ENCODE measurements at places on chromosomes 11 and 22.
A peak's percentile ranks its signal among the peaks of the same experiment; 100 is the strongest.

- peak; percentile 39 for DNase-seq
Observed at GRCh38 chr11:74325649-74326645, 14.5 kb upstream of the P4HA3 start.

GRCh38 chr11:33434294-33434693 lies 177.1 kb downstream of the HIPK3 start:
- DNase-seq = no peak

DNA sequence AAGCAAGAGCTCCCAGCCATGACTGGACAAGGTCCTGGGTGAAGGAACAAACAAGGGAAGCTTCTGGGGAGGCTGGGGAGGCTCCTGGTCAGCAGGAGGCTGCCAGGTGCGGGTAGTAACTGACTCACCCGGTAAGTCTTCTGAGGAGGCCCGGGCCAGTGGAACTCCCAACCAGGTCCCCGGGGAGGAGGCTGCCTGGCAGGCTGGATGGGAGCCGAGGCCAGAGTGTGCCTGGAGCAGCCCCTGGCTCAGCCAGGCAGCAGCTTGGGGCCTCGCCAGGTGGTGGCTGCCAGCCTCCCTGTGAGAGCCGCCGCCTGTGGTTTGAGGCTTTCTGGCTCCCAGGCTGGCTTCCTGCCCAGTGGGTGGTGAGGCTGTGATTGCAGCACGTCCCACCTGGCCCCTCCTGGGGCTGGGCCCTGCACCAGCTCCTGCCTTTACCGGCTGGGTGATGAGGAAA lies 46.2 kb downstream of the IGF2 start:
- DNase-seq = no peak

GRCh38 chr11:126352934-126353801 lies 2.3 kb upstream of the ST3GAL4 start:
- no peak for DNase-seq

DNA sequence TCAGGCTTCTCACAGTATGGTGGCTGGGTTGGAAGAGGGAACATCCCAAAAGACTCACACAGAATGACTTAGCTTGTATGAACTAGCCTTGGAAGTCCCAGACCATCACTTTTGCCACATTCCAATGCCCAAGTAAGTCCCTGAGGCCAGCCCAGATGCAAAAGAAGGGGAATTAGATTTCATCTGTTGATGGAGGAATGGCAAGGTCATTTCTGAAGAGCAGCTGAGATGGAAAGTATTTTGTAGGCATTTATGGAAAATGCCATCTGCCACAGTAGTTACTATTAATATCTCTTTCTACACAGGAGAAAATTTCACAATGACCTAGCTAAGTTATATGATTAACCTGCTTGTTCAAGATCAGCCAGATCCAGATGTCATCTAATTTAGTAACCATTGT lies 58.8 kb downstream of the ENDOD1 start:
- DNase-seq = no peak

GRCh38 chr11:127986073-127986472 lies 601.3 kb downstream of the ETS1 start:
- no peak for DNase-seq

DNA sequence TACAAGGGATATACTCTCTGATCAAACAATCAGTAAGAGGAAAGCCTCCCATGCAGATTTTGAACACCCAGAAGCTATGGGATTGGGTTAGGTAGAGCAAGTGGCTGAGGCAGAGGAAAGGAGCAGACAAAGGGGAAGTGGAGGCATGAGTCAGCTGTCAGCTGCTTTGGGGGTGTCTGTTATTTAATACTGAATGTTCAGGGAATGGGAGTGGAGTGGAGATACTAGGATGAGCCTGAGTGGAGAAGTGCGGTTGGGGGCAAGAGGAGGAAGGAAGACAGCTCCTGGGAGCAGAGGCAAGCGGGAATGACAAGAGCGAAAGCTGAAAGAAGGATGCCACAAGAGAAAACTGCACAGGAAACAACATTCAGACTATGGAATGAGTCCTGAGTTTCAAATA lies 22.7 kb upstream of the TMPRSS5 start:
- DNase-seq = no peak

DNA sequence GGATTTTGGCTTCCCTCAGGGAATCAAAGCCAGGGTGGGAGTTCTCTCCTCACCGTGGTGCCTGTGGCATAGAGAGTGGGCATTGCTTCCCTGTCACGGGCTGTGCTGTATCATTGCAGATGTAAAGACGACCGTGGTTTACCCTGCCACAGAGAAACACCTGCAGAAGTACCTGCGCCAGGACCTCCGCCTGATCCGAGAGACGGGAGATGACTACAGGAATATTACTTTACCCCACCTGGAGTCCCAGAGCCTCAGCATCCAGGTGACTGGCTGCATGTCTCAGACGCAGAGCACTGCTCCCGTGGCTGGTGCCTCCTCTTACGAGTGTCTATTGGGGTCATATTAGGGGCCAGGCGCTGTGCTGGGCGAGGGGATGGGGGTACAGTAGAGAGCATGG lies 24.2 kb upstream of the ST3GAL4 start:
- no peak for DNase-seq

DNA sequence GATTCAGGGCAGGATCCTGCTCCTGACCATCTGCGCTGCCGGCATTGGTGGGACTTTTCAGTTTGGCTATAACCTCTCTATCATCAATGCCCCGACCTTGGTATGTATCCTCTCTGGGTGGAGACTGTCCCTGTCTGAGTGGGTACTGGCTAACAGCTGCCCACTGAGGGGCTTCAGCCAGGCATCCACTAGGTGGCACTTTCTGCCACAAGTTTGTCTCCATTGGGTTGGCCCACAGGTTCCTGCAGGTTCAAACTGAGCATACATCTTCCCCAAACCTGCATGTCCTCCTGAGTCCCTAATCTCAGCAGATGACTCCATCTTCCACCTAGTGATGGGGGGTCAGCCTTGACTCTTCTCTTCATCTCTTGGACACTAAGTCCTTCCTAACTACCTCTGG lies 4.4 kb downstream of the SLC2A11 start:
- DNase-seq = no peak

- no peak for DNase-seq
Observed at GRCh38 chr22:28923826-28924732, 40.7 kb downstream of the ZNRF3 start.

GRCh38 chr22:18146389-18146753 lies 3.6 kb upstream of the USP18 start:
- DNase-seq = no peak

- no peak for DNase-seq
Observed at GRCh38 chr11:95054356-95054755, 5.1 kb downstream of the KDM4F start.

- DNase-seq = no peak
Observed at GRCh38 chr11:68325183-68325906, 13.0 kb downstream of the LRP5 start.

DNA sequence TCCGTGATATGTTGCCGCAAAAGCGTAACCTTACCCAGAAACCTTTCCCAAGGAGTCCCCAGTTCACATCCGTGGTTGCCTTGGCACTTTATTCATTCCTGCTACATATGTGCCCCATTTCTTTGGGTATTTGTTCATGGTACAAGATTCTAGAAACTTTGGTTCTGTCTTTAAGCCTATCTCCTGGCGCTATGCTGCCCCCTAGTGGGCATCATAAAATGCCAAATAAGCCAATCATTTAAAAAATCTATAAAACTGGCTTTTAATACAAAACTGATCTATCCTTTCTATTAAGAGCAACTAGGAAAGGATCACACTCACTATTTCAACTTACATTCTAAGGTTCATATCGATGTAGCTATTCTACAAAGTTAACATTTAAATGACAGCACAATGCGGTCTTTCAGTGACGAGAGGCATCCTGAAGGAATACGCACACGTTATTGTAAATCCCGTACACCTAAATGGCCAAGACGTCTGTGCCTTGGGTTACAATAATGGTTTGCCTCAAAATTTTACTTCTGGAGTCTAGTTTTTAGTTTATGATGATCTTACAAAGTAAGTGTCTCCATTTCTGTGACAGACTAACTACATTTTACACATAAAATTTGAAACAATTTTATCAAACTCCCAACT lies 16.2 kb downstream of the PIWIL3 start:
- DNase-seq = no peak

- DNase-seq = no peak
Observed at GRCh38 chr11:14232652-14233051, 126.3 kb downstream of the RRAS2 start.

- DNase-seq = no peak
Observed at GRCh38 chr11:28675183-28675582, 567.0 kb downstream of the METTL15 start.

DNA sequence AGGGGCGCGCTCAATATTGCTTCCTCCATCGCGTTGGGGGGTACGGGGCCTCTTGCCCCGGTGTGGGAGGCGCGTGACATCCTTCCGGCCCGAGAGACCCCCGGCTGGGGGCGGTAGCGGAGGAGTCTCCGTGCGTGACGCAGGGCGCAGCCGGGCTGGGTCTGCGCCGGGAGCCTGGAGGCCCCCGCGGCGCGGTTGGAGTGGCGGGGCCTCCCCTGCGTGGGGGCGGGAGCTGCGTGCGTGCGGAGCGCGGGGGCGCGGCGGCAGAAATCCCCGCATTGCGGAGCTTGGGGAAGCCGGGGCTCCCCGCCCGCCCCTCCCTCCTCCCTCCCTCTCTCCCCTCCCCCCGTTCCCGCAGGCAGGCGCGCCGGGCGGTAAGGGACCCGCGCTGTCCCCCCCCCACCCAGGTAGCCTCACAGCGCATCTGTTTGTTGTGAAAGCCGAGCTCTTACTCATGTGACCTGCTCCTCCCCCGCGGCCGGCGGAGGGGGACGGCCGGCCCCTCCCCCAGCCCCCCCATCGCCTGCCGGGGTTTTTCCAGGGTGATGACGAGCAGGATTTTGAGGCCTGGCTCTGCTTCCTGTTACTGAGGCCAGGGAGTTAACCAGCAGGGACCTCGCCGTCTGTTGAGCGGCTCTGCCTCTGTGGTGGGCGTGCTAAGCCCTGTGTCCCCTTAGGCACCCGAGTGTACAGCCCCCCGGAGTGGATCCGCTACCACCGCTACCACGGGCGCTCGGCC lies 1.6 kb downstream of the PIM3 start:
- DNase-seq = peak; percentile 62

- peak; percentile 76 for DNase-seq
Observed at GRCh38 chr22:31346255-31346732, at the start of gene PATZ1. PATZ1 (minus strand) TSS chr22:31346346; CDS start chr22:31345602, 744 bp downstream.

- no peak for DNase-seq
Observed at GRCh38 chr11:11444804-11445131, 91.7 kb upstream of the CSNK2A3 start.

- no peak for DNase-seq
Observed at GRCh38 chr11:71148716-71149115, 103.7 kb downstream of the SHANK2 start.

- DNase-seq = no peak
Observed at GRCh38 chr11:69974528-69974927, 103.6 kb upstream of the ANO1 start.

DNA sequence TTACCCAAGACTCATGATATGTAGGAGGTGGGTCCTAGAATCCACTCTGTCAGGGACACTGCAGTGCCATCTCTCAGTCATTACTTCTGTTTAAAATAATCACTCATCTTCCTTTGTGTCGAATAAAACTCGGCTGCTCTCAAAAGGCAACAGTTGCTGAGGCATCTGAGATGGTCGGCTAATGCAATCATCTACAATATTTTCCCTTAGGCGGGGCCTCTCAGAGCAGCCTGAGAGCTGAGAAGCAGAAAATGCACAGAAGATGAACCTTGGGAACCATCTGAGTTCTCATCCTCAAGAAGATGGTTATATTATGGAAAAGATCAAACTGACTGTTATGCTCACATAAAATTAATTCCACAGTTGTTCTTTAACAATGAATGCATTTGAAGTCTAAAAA lies 1518.2 kb upstream of the TENM4 start:
- no peak for DNase-seq

DNA sequence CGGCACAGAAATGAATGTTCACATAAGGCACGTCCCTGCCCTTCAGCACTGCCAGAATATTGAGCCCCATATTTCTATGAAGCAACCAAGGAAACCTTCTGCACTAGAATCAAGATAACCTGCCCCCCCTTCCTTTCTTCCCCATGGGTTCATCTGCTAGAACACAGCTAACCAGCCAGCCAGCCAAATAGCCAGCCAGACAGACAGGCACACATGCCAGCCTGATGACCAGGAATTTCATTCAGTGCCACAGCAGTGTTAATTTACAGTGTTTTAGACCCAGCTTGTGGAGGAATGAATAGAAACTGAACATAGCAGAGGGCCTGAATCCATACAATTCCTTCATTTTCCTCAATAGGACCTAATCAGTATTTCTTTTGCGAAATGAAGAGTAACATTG lies 57.0 kb downstream of the TENM4 start:
- no peak for DNase-seq

GRCh38 chr11:57318178-57318577 lies 6.6 kb downstream of the TNKS1BP1 start:
- no peak for DNase-seq

GRCh38 chr22:44201665-44202064 lies 20.9 kb downstream of the PARVG start:
- no peak for DNase-seq

GRCh38 chr11:75734491-75735180 lies 17.0 kb downstream of the MOGAT2 start:
- no peak for DNase-seq

DNA sequence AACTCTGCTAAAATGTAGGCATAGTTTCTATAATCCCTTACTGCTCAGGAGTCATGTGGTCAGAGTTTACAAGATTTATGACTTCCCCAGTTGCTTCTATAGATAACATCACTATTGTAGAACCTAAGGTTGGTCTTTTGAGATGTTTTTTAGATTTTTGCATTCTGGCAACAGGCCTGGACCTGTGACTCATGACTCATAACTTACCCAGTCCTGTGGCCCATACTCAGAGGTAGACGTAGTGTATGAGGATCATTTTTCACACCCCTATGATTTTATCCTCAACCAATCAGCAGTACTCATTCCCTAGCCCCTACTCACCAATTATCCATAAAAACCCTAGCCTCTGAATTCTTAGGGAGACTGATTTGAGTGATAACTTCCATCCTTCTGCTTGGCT lies 384.4 kb upstream of the DDI1 start:
- no peak for DNase-seq

DNA sequence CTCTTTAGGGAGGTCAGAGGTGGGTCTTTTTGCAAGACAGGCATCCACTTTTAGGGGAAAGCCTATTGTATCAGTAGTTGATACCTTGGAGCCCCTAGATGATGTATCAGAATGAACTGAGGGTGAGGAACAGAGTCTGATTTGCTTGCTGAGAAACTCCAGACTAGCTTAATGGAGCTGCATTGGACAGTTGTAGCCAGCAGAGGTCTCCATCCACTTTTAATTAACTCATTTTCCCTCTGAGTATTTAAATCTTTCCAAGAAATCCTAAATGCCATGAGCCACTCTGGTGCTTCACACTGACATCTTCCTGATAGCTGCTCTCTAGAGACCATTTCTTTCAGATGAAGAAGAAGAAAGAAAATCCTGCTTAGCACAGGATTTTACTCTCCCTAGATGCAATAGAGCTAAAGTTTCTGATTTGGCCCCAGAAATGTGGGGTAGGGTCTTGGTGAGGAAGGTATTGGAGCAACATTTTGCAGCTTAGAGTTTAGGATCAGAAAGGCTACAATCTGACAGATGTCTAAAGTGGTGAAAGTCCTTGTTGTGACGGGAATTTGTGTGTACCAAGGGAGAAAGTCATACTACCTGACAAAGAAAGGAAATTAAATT lies 38.0 kb downstream of the EXT2 start:
- DNase-seq = no peak

GRCh38 chr11:35419184-35419829 lies at the start of gene SLC1A2:
SLC1A2 (minus strand) TSS chr11:35419558; CDS start chr11:35418966, 592 bp downstream.
- no peak for DNase-seq

Data from C1 segment of cervical spinal cord (tissue), 14 donors.